Stimulated activated CD8-positive, alpha-beta memory T cell treated with anti-CD3 and anti-CD28 coated beads, Interleukin-4, amount 100 ng/mL, for 4 hours (primary cell): ENCODE measurements at places on chromosomes 5 and 9.

GRCh38 chr9:36063804-36064447 lies 27.2 kb downstream of the RECK start:
- DNase-seq, result no peak

GRCh38 chr9:114583371-114584155 lies 4.0 kb upstream of the ATP6V1G1 start:
- DNase-seq, result no peak

GRCh38 chr9:33124751-33125381 lies 42.3 kb downstream of the B4GALT1 start:
- no peak for DNase-seq

DNA sequence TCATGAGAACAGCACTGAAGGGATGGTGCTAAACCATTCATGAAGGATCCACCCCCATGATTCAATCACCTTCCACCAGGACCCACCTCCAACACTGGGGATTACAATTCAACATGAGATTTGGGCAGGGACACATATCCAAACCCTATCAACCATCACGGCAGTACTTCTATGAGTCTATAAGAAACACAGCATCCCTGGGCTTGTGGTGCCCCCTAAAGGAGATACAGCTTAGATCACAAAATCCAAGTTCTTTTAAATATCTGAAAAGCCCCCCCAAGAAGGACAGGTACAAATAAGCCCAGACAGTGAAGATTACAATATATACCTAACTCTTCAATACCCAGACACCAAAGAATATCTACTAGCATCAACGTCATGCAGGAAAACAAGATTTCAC lies 233.7 kb upstream of the ADRA1B start:
- DNase-seq, result no peak

DNA sequence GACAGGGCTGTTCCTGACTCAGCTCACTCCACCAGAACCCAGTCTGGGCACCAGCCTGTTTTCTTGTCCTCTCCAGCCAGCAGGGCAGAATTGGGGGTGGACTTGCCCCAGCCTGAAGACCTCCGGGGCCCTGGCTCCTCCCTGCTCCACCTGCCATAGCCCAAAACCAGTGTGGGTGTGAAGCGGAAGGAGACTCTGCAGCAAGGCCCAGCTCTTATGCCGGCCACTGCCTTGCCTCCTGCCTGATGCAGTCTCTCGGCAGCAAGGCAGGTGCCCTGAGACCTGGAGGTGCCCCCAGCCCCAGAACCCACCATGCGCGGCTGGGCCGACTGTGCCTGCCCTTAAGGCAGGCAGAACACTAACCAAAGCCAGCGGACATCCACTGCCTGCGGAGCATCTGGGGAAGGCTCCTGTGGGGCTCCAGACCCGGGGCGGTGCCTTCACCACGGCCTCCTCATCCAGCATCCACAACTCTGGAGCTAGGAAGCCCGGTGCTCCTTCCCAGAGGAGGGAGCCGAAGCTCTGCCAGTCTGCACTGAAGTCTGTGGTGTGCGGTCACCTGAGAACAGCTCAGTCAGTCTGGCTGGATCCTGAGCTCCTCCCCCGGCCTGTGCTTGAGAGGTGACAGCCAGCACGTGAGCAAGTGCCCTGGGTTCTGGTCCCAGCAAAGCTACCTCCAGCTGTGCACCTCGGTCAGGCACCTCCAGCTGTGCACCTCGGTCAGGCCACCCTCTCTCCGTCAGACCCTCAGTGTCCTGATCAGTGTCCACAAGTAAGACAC lies 116.7 kb downstream of the ADAMTS2 start:
- no peak for DNase-seq

DNA sequence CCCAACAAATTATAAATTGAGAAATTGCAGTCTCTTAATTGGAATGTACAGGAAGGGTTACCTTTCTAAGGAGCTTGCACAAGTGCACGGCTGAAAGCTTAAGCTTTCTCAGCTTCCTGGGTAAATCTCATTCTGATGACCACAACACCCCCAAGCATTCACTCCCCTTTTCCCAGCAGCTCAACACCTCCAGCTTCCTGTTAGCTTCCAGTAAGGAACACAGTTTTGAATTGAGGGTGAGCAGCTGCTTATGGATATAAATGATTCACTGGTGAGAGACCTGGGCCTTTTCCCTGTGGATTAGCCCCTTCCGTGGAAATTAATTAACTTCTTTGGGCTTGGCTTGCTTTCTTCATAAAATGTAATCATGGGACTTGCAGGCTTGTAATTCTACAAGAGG lies 101.2 kb downstream of the SLC28A3 start:
- DNase-seq, result no peak

DNA sequence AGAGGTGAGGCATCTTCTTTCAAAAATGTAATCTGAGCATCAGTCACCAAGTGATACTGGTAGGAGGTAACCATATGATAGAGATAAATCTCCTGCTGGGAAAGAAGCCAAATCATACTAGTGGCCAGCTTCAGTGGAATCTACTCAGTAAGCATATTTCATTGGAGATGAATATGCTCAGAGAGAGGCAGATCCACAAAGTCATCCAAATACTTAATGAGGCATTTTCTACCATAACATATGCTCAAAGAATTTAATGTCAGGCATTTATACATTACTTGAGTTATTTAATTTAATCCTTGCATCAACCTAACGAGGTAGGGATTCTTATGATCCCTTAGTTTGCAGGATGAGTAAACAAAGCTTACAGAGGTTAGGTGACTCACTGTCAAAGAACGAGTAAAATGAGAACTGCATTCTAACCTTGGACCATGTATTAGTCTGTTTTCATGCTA lies 50.9 kb upstream of the DMRTA1 start:
- no peak for DNase-seq

GRCh38 chr5:86997516-86997915 lies 270.2 kb upstream of the RASA1 start:
- DNase-seq, result no peak

DNA sequence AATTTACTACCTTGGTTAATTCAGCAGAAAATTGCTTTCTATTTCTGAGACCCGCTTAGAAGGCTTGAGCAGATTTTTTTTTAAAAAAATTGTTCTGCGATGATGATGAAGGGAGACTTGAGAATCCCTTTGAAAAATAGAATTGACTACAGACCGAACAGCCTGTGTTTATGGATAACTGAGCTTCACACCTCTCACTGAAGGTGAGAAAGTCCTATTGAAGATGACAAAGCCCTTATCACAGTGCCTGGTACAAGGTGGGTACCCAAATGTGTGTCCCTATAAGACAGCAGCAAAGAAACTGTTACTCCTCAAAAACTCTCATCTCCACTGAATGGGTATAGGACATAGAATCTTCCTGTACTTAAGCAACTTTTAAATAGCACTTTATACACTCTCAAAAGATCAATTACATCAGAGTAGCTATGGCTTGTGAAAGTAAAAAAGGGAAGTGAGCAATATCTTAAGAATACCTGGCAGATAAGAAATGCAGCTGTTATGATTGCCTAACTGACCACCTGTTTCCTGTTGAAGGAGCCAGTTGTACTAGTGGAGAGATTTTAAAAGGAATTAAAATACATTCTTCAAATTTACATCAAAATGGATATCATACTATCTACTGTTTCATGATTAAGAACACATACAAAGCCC lies 419.7 kb downstream of the CHSY3 start:
- DNase-seq, result no peak

- no peak for DNase-seq
Observed at GRCh38 chr9:77648234-77649108, at the start of gene GNA14. Gene GNA14 (minus strand): TSS chr9:77648322. CDS start chr9:77647793, 529 bp downstream.

- DNase-seq, result no peak
Observed at GRCh38 chr5:120062515-120062917, 401.6 kb upstream of the PRR16 start.

- DNase-seq, result no peak
Observed at GRCh38 chr5:57478826-57479225, 3.8 kb downstream of the ACTBL2 start.

GRCh38 chr5:65734921-65735320 lies 12.9 kb downstream of the NLN start:
- no peak for DNase-seq

DNA sequence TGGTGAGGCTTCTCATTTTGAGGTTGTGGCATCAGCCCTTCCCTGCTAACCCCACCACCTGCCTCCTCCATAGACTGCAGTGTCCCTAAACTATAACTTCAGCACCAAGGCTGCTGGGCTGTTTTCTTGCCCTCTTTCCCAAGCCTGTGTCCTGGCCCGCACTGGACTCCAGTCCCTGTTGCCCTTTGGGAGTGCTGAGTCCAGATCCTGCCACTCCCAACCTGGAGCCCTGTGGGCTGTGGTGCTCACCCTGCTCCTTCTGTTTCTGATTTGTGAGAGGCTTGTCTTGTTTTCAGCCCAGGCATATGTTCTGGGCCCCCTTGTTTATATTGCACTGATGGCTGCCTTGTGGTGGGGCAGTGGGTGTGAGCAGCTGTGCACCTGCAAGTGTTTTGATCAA lies 39.7 kb upstream of the RNU6ATAC start:
- no peak for DNase-seq

DNA sequence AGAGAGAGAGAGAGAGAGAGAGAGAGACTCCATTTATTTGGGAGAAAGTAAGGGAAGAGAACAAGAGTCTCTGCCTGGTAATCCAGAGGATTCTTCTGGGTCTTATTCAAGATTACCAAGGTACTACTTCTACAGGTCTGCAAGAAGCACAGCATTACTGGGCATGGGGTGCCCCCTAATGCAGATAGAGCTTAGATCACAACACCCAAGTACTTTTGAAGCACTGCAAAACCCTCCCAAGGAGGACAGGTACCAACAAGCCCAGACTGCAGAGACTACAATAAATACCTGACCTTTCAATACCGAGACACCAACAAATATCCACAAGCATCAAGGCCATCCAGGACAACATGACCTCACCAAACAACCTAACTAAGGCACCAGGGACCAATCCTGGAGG lies 94.7 kb upstream of the PHF24 start:
- no peak for DNase-seq

- DNase-seq, result no peak
Observed at GRCh38 chr5:89041249-89041779, 158.3 kb upstream of the MEF2C start.

DNA sequence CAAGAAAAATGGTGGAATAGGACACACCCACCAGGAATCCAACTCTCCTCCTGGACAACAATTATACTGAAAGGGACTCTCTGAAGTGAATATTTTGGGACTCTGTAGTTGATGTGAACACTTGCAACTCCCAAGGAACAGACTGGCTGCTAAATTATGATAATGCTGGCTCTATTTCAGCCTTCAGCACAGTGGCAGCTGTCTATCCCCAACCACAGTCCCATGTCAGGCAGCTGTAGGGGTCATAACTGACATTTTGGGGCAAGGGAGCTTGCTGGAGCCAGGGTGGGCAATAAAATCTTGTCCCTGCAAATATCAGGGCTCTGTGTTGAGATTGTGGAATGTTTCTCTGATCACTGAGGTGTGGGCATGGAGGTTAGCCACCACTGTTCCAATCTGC lies 14.2 kb downstream of the SPATA31E1 start:
- no peak for DNase-seq

GRCh38 chr9:12554636-12555035 lies 138.5 kb upstream of the TYRP1 start:
- no peak for DNase-seq

- no peak for DNase-seq
Observed at GRCh38 chr5:102080288-102080687, 215.8 kb downstream of the SLCO4C1 start.
